ENCODE measurements at places on chromosomes 7 and 10.

DNA sequence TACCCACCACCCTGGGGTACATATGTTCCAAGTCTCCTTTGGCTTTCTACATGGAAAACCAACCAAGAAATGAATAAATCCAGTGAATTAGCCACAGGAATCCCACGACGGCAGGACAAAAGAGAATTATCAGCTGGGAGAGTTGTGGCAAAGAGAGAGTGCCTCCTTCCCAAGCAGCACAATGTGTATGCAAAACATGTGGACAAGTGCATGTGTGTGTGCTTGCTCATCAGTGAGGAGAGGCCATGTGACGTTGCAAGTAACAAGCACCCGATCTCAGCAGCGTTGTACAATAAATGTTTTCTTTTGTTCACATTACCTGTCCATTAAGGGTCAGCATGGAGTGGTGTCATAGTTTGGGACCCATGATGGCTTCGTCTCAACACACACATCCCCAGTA is 50.0 kb upstream of the EMX2 start:
- DNase-seq, result no peak

DNA sequence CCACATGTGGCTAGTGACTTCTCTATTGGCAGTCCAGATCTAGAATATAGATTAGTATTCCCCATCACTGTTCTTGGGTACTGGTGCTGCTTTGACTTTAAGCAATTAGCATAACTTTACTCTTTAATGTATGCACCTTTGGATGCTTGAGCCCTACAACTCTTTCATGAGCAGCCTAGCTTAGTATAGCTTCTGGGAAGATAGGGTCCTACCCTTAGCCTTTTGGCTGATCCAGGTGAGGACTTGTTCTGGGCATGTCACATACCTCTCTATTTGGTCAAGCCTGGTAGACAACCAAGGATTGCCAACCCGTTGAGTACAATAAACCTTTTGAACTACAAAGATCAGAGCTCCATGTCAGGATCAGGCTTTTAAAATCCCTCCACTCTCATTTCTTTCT is 17.7 kb downstream of the PCGF5 start:
- DNase-seq, result no peak

DNA sequence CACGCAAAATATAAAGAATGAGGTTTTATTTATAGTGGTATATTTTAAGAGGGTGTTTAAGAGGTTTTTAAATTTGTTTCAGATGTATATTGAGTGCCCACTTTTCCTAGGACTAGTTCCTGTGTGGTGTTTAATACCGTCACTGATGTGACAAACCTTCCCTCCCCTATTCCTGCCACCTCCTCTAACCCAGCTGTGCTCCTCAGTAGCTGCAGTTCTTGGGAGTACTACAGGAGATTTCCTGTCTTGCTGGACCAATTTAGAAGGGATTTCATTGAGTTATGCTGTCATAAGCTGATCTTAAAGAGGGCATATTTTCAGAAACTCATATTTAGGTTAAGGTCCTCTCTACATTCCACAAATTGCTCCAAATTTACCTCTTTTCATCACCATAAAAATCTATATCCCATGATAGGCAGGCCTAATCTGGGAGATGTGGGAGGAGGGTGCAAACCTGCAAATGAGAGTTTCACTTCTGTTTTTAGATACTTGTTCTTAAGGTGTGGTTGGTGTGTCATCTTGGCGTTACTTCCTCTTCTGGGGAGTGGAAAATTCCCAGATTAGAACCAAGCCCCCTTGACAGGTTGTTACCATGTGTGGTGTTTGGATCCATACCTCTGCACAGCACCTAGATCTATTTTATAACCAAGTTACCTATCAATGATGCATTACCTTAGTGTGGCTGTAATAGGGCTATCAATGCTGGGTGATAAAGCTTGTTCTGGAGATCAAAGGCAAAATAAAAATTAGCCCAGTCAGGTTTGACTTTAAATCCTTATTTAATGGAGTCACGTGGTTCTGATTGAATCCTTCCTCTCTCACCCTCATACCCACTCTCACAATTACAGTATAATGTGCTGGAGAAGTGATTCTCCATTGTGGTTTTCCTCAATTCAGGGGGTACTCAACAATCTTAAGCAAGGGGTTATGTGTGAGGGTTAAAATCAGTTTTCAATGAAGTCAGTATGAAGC is 141.1 kb downstream of the CDK14 start:
- DNase-seq, result no peak

DNA sequence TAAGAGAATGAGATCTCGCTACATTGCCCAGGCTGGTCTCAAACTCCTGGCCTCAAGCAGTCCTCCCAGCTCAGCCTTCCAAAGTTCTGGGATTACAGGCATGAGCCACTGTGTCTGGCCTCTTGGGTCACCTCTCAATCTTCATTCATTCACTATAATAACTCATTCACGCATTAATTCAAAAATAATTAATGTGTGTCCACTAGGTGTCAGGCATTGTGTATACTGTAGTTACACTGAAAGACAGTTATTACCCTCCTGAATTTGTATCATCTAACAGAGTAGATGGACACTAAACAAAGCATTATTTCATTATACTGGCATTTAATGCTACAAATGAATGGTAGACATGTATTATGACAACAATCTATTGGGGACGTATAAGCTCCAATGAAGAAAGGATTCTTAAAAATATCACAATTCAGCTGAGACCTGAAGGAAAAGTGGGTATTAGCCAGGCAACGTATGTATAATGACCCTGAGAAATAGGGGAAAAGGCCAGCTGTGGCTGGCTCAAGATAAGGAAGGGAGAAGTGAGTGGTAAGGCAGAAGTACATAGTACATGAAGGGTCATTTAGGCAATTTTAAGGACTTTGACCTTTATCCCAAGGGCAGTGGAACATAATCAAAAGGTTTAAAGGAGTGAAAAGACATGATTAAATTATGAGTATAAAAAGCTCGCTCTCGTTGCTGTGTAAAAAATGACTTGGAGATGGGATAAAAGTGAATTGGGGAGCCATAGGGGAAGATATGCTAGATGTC is 150.7 kb downstream of the BTAF1 start:
- DNase-seq, result no peak

- no peak for DNase-seq
Observed at GRCh38 chr7:84136336-84136735, 58.3 kb downstream of the SEMA3A start.

GRCh38 chr7:17552952-17553351 is 254.5 kb downstream of the AHR start:
- no peak for DNase-seq

DNA sequence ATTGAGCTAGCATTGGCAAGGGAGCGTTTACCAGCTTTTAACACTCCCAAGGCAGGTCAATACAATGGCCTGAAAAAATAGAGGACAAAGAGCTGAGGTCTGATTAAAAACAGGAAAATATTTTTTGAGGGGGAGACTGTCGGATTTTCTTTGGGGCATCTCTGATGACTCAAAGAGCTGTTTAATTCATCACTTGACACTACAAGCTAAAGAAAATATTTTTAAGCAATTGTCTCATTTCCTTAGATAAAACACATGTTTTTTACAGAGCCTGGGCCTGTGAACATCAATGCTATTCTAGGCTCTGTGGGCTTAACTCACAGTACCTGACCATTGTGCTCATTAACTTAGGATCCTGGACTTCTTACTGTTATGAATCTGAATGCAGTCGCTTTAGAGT is 100.8 kb downstream of the NRP1 start:
- DNase-seq, result no peak

All from hindlimb muscle (tissue), 1 donor.